ENCODE measurements at places on chromosomes 4 and X.

- DNase-seq, result no peak
Measured at GRCh38 chr4:139789096-139789654, 123.6 kb downstream of the MGST2 start.

- DNase-seq, result no peak
Measured at GRCh38 chr4:5958199-5958735, 60.0 kb downstream of the C4orf50 start.

DNA sequence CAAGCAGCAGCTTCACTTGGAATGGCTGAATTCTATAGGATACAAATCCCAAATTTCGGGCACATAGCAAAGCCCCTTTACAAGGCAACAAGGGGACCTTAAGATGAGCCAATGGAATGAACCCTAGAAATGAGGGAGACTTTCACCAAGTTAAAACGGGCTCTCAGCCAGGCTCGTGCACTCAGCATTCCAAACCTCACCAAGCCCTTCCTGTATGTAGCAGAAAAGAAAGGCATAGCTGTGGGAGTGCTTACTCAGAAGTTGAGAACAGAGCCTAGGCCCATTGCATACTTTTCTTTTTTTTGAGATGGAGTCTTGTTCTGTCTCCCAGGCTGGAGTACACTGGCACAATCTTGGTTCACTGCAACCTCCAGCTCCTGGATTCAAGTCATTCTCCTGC, 10.8 kb upstream of the HERC5 start:
- no peak for DNase-seq

- DNase-seq, result no peak
Measured at GRCh38 chr4:129014566-129015509, 78.5 kb downstream of the SCLT1 start.

DNA sequence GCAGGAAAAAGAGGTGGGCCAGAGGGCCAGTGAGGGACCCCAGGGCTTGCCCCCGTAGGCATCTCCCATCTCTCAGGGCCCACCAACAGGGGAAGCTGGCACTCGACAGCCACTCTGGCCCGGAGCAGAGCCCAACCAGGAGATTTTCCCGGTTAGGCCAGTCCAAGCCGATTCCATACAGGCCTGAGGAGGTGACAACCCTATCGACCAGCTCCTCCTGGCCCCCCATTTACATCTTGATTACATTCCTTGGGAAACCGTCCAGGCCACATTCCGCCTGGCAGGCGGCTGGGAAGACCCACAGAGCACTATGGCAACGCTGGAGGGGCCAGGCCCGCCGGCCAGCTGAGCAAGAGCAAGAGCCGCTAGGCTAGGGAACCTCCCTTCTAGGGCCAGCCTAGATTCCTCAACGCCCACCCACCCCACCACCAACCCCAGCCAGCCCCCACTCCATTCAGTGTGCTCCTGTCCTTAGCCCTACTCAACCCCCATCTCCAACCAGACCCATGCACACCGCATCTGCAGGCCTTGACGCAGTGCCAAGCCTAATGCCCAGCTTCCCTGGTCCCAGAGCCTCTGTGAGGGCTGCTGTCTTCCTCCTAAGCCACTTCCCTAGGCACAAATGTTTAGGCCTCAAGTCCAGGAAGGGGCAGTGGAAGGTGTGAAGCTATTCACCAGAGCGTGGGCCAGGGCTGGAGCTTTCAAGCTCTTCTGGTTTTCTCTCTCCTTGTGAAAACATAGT, 161.2 kb downstream of the EFNB1 start:
- DNase-seq, result no peak

DNA sequence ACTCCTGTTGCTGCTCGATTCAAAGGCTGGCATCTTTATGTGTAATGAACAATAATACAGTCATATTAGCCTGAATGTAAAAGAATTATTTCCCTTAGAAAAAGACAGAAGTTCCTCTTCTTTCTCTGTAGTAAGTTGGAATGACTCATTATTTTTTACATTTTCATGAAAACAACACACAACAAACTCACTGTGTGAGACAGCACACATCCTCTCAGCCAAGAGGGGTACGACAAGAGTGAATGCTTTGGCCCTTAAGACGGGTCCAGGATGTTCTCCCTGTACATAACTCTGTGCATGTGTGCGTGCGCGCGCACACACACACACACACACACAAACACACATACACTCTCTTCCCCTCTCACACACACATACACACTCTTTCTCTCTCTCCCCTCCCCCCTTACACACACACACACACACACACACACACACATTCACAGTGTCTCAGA, 72.8 kb downstream of the MANBA start:
- no peak for DNase-seq

DNA sequence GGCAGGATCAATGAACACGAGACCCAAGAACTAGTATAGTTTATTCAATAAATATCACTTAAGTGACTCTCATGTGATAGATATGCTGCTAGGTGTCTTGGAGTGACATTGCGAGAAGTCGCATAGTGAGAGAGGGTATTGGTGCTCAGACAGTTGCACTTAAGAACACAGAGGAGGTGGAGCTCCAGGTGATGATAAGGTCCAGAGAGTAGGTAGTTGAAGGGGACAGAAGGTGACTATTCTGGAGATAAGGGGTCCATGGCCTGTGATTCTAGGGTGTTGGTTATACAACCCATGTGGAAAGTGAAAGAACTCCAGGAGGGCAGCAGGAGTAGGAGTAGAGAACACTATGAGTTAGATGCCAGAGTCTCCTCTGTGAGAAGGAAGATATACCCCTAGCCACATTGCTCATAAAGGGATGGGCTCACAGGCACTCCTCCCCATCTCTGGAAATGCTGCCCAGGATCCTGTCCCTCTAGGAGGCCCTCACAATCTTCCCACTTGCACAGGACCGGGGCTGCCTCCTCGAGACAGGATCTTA, 9.2 kb downstream of the MAGED1 start:
- DNase-seq, result no peak

DNA sequence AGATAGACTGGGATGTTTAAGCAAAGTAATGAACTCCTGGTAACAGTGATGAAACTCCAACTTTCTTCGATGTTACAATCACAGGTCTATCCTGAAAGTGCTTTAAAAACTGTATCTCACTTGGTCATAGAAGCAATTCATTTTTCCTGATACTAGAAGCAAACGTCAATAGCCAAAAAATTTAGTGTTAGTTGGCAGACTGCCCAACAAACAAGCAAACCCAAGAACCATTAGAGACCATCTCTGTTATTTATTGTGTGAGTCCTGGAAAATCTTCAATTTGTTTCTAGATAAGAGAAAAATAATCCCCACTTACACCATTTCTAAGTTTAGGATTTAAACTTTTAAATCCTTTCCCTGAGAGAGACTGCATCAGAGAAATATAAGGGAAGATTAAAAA, 553.9 kb downstream of the INPP4B start:
- DNase-seq, result no peak

DNA sequence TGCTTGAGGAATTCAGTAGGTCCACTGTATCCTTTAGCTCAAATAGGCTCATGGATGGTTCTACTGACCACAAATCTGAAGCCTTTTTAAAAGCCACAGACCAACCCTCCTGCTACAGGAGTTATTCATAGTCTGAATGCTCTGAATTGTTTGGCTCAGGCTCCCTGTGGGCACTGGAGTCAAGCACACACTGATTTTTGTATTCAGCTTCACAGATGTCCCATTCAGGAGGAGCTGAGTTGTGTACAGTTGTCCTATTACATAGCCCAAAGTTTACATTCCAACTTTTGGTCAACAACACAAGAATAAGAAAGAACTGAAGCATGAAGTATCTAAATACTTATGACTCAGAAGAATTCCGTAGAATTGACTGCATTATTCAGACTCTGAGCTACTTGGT, 243.9 kb downstream of the UNC5C start:
- DNase-seq, result no peak

GRCh38 chrX:44705817-44706551, 137.8 kb upstream of the DUSP21 start:
- no peak for DNase-seq

DNA sequence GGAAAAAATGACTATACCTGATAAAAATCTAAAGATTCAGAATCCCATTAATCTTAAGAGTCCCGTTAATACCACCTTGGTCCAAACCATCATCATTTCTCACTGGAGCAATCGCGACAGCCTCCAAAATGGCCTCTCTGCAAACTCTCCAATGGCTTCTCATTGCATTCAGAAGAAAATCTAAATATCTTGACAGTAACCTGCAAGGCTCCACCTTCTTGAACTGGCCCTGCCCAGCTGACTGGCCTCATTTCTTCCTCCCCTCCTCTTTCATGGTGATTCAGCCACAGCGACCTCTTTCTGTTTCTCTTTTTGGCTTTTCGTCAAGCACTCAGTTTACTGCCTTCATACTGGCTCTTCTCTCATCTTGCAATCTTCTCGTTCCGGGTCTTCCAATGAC, 56.2 kb upstream of the GPRIN3 start:
- no peak for DNase-seq

GRCh38 chr4:61342061-61342460, 141.9 kb downstream of the ADGRL3 start:
- DNase-seq, result no peak

GRCh38 chrX:70141373-70141772, 8.1 kb downstream of the IGBP1 start:
- no peak for DNase-seq

GRCh38 chrX:17828171-17828570, 32.9 kb downstream of the RAI2 start:
- DNase-seq, result no peak

- DNase-seq, result no peak
Measured at GRCh38 chr4:67892253-67892652, 8.5 kb upstream of the TMPRSS11D start.

GRCh38 chr4:34271479-34272355, 1972.6 kb downstream of the ARAP2 start:
- no peak for DNase-seq

- no peak for DNase-seq
Measured at GRCh38 chr4:117560329-117560728, 474.0 kb upstream of the NDST3 start.

- DNase-seq, result no peak
Measured at GRCh38 chrX:9433596-9433995, 31.3 kb upstream of the TBL1X start.

GRCh38 chrX:119698845-119699244, 5.9 kb upstream of the SEPTIN6 start:
- DNase-seq, result no peak

DNA sequence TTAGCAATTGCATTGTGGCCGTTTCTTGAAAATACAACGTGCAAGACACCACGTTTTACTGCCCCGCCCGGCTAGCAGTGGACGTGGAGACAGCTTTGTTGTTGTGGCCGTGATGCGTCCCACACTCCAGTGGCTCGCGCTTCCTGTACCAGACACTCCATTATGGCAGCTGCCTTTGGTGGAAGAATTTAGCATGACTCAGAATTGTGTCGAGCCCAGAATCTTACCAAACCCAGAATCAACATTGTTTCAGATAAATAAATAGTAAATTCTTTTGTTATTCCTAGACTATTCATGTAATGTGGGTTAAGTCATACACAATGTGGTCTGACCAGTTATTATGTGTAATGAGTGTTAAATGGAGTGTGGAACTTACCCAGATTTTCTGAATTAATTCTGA, 25.3 kb upstream of the S100P start:
- DNase-seq, result no peak

DNA sequence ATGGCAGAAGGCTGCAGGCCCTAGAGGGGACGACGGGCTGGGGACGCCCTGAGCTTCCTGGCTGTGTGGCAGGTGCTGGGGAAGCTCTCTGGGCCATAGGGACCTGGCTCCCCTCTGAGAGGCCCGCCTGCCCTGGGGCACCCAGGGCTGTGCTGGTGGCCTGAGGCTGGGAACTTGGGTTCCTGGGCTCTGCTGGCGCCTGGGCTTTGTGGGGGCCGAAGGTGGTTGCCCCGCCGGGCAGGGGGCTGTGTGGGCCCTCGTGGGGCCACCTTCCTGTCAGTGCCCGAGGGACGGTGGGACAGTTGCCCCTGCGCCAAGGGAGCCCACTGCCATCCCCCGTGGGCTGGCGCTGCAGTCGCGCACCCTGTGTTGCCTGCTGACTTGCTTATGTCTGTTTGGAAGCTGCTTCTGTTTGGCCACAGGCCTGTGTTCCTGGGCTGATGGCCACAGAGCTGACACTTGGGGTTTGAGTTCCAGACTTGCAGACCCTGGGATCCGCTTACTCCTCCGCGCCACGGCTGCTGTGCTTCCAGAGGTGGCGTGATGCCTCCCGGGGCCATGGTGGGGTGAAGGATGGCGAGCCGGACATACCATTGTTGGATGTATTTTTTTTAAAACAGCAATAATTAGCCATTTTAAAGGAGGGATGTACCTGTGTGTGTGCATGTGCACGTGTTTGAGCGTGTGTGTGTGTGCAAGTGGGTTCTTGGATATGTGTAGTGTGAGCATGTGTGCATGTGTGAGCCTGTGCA, 8.5 kb downstream of the NAT8L start:
- DNase-seq, result no peak

DNA sequence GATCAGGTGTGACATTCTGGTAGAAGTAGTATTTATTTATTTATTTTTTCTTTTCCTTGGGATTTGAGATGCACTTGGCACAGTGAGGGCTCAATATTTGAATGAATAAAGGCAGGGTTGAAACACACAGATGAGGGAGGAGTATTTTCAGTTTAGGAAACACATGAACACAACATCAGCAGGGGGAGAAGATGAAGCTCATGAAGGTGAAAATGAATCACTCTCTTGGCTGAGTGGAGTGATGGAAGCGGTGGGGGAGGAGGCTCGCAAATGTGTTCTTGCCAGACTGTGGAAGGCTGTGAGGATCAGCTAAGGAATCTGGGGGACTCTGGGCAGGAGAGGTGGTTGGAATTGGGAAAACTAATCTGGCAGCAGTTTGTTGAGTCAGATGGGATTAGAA, 55.3 kb downstream of the ARHGAP10 start:
- no peak for DNase-seq

- no peak for DNase-seq
Measured at GRCh38 chr4:99856166-99856565, 38.1 kb downstream of the LAMTOR3 start.

- no peak for DNase-seq
Measured at GRCh38 chr4:31261632-31262031, 541.5 kb downstream of the PCDH7 start.

- DNase-seq, result no peak
Measured at GRCh38 chr4:173450281-173450680, 51.4 kb upstream of the SCRG1 start.

DNA sequence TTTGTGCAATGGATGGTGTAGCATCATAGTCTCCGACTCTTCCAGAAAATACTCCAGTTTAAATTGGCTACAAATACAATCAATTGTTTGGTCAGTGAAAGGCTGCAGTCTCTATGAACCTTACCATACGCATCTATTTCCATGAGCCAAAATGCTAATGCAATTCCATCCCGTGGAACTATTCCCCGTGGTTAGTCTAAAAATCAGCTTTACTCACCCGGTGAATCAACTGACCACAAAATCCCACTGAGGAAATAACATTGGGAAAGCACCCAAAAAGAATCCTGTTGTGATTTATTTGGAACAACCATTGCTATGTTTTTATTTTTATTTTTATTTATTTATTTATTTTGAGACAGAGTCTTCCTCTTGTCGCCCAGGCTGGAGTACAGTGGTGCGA, 87.1 kb downstream of the DHX15 start:
- DNase-seq, result no peak

DNA sequence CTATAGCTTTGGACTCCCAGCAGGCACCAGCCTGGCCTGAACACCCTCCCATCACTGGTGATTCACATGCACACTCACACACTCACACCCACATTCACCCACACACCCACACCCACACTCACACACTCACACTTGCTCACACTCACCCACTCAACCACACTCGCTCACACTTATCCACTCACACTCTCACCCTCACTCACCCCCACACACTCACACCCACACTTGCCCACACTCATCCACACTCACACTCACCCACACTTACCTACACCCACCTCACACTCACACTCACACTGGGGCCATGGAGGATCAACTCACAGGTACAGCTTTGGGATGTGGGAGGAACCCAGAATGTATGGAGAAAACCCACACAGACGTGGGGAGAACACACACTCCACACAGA, 548.2 kb upstream of the FAT1 start:
- DNase-seq, result no peak
